ENCODE measurements at places on chromosomes 2 and 18. TPM values are rescaled to one million over a fixed set of nuclear protein-coding genes. Genes with fewer than 3 reads are reported as not detected.

The PPM1B gene
- 60.9 TPM for total RNA-seq

The SGPP2 gene
- 3.1 TPM for total RNA-seq

The RAMP1 gene
- 9.6 TPM for total RNA-seq

The DCDC2C gene
- not detected for total RNA-seq

The GALNT14 gene
- total RNA-seq, result not detected

DNA sequence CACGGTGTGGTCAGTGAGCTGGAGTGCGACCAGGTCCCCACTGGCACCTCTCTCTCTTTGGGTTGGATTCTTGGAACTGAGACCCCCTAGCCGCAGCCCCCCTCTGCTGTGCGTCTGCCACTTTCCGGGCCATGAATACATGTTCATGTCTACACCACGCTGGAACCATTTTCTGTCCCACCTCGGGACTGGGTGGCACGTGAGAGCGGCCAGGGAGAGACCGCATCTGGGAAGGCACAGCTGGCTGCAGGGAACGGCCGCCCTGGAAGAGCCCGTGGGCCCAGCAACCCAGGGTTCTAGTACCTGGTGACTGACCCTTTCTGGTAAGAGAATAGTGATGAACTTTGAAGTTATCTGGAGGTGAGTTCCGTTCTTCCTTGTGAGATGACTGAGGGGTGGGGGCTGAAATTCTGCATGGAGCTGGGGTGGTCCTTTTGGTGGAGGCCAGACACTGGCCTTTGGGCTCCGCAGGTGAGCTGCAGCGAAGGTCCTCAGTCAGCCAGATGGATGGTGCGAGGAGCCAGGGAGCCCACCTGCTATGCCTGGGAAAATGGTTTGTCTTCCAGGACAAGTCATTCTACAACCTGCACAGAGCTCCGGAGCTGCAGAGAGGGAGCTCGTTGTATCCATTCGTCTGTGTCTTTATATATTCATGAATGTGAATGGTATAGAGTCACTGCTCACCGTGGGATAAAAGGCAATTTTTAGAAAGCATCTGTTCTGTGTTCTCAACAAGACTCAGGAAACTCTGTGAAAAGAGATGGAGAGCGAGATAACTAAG lies 223.5 kb downstream of the NDUFA10 start:
- peak; percentile 7 for DNase-seq

DNA sequence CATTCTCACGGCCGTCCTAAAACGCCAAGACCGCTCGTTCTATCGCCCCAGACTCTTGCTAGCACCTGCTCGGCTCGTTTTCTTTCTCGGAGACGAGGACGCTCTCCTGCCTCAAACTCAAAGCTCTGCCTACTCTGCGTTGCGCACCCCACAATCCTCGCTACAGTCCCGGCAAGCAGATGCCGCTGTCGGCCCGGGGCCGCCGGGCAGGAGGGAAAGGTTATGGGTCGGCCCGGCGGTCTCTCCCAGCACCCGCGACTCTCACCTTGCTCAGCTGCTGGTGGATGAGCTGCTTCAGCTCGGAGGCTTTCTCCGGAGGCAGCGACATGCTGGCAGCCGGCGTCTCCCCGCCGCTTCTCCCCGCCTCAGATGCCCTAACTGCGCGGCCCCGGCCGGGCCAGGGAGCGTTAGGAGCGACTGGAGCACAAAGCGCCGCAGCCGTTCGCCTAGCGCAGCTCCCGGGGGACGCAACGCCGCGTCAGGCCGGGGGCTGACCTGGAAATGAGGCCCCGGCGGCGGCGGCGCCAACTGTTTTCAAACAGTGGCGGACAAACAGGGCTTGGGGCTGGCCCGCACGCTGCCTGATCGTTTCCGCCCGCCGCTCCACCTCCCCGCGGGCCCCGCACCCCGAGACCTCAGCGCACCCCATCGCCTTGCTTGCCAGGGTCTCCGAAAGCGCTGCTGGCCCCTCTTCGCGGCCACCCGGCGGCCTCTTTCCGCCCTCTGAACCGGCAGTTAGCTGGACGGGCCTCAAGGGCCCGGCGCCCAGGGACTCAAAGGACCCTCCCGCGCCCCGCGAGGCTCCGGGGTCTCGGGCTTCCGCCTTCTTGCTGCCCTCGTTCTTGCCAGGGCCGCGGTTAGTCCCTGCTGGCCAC lies at the start of the genes CEP76 and PSMG2:
CEP76 (minus strand) TSS at position 503 of the 875 bp plus-strand sequence; CDS start at position 328, 175 bp downstream.
PSMG2 (plus strand) TSS at position 822 of the 875 bp plus-strand sequence. CDS start 66 bp downstream, outside the sequence.
- peak; percentile 85 for DNase-seq

DNA sequence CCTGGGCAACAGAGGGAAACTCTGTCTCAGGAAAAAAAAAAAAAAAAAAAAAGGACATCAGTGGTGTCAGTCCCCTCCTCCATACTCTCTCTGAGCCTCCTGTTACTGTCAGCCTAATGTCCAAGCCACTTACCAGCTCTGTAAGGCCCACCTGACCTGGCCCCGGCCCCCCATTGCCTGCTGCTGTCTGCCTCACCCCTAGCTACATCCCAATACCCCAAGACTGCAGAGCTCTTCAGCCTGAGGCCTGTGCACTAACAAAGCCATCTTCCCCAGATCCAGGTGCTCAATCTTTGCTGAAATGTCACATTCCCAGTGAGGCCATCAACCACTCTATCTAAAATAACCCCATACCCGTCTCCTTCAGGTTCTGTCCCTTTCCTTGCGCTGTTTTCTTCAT lies 5.7 kb downstream of the ARMC9 start:
- no peak for DNase-seq

The ALMS1 gene
- 16.1 TPM for total RNA-seq

DNA sequence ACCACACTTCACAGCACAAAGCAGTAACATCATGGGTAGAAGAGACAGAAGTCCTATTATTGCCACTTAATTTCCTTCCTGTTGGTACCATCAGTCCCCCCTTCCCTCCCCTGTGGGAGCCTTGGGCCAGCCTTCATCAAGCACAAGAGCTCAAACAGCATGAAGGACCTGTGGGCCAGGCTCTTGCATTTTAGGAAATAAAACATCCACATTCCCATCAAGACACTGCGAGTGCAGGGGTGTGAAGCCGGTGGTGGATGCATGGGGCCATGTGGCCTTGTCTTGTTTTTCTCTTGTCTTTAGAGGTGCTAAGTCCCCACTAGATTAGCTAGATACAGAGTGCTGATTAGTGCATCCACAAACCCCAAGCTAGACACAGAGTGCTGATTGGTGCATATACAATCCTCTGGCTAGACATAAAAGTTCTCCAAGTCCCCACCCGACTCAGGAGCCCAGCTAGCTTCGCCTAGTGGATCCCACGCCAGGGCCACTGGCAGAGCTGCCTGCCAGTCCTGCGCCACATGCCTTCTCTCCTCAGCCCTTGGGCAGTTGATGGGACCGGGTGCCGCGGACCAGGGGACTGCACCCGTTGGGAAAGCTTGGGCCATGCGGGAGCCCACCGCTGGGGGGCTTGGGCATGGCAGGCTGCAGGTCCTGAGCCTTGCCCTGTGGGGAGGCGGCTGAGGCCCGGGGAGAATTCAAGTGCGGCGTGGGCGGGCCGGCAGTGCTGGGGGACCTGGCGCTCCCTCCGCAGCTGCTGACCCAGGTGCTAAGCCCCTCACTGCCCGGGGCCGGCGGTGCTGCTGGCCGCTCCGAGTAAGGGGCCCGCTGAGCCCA lies 14.7 kb upstream of the PXDN start:
- DNase-seq, result no peak

The SULT1C4 gene
- total RNA-seq, result not detected

The SYT4 gene
- not detected for total RNA-seq

- no peak for DNase-seq
Measured at GRCh38 chr2:20381457-20381856, 30.8 kb upstream of the PUM2 start.

DNA sequence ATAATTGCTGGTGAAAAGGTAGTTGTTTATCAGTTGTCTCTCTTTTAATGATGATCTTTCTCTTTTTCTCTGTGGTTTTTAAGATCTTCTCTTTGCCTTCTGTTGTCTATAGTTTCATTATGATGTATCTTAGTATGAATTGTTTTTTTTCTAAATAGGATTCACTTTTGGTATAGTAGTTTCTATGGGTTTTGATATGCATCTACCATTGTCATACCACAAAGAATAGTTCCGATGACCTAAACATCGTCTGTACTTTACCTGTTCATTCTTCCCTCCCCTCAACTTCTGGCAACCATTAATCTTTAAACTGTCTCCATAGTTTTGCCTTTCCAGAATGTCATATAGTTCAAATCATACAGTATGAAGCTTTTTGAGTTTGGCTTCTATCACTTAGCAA lies 19.6 kb downstream of the RDH14 start:
- DNase-seq, result no peak

Measured in activated CD4-positive, alpha-beta memory T cell treated with anti-CD3 and anti-CD28 coated beads, Interleukin-2, amount 10 ng/mL, durations not matched to agents 7 days and 5 days (primary cell).